Astrocyte of the cerebellum (primary cell): ENCODE measurements at places on chromosomes 2 and 18.

DNA sequence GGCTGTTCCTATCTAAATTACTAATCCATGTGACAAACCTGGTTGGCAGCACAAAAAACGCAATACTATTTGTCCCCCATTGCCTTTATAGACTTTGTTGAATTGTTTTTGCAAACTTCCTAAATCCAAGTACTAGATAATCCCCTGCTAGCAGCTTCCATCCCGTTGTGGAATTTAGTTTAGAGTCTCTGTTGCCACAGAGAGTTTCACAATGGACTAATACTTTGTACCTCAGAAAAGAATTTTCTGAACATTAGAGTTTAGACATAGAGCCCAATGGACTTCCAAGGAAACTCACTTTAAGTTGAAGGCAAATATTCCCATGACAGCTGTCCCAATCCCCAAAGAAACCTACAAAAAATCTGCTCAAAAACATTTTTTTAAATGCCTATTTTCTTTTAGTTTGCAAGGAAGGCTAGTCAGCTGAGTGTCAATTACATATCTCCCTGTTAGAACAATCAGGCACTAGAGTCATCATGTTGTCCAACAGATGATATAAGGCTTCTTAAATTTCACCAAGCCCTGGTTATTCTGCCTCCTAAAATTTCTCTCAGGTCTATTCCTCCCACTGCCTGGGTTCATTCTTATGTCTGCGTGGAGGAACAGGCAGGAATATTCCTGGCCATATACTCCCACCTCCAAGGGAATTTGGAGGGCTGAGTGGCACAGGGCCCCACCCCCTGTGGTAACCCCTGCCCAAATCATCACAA is 27.2 kb downstream of the RNF152 start:
- DNase-seq = no peak

DNA sequence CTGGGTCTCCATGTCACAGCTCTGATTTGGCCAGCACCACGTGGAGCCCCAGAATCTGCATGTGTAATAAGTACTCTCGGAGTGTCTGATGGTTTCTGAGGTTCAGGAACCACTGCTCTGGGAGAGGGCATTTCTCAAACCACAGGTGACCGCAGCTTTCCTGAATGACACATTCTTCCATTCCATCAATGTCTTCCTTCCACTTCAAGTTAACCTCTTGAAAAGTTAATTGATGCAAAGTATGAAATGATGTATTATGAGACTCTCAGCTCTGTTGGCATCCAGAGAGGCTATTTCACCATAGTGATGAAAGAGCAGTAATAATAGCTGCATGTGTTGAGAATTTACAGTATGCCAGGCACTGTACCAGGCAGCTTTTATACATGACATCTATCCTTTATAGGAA is 61.3 kb upstream of the CRIM1 start:
- DNase-seq = no peak

GRCh38 chr2:6864923-6865345 is 773 bp downstream of the CMPK2 start:
- DNase-seq = no peak

DNA sequence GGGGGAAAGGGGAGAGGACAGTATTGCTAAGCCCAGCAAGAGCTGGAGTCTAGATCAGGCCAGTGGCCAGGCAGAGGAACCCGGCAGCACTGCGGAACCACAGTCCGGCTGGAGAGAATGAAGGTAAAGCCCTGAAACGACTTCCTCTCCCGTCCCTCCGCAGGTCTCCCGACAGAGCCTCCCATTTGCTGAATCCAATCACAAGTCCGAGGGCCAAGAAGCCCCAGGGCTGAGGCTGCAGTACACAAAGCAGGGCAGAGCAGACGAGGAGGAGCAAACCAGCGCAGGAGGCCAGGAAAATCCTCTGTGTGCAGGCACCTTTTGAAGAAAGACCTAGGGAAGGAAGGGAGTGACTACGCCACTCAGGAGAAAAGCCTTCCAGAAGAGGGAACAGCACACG is 104.4 kb downstream of the OSBPL1A start:
- DNase-seq = no peak

- DNase-seq = no peak
Measured at GRCh38 chr2:16855183-16855582, 189.5 kb upstream of the CYRIA start.

DNA sequence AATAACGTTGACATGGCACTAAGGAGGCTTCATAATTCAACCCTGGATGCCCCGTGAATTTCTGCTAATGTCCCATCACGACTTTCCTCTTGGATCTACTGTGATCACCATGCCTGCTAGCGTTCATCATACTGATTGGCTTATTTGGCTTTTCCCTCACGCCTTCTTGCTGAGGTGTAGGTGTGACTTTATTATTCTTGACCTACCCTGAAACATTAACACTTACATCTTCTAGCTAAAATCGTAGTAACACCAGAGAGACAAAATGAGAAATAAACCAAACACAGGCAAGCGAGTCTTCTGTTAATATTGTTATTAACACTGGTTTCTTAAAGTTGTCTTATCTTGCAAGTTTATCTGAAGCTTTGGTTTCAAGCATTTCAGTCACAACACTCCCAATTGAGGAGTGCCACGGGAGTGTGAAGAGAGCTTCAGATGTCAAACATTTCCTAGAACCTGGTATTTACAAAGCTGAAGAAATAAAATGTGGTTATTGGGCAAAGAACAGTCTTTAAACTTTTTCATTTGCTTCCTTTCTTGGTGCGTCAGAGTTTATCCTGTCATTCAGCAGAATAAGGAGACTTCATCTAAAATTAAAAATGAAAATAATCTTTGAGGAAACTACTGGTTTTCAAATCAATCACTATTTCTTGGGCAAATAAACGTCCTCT is 15.4 kb upstream of the STAT1 start:
- no peak for DNase-seq

GRCh38 chr2:6474161-6475140 is 391.3 kb downstream of the CMPK2 start:
- no peak for DNase-seq

GRCh38 chr2:67845621-67846369 is 217.0 kb downstream of the C1D start:
- no peak for DNase-seq

DNA sequence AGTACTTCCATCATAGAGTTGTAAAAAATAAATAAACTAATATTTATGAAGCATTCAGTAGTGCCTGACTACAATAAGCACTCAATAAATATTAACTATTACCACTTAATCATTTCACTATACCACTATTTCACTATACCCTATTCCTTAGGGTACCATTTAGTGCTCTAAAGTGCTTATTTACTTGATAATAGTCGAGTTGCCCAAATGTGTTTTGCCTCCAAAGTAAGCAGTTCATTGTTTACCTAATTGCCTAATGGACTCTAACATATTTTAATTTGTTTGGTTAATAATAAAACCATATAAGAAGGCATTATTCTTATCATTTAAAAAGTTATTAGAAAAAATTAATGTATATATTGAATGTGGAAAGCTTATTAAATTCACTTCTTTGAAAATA is 33.0 kb upstream of the MAP2 start:
- DNase-seq = no peak

DNA sequence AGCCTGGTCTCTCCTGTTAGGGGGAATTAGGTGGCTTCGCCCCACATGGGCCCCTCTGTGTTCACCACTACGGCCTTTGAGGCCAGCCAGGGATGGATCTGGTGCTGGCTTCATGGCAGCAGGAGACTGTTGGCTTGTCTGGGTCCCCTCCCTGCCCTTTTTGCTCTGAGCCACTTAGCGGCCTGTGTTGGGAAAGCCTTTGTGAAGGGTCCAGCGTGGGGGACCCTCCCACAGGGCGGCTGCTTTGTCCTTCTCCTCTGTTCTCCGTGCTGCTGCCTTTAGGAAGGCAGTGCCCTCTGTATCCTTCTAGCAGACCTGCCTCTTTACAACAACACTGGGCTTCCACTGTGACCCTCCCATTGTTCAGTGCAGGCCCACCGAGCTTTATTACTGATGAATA is 118.4 kb downstream of the TSN start:
- DNase-seq = no peak

GRCh38 chr2:218964041-218964771 is 4.7 kb downstream of the CDK5R2 start:
- DNase-seq = no peak
